ENCODE measurements at places on chromosomes 7 and 10.
A peak's percentile ranks its signal among the peaks of the same experiment; 100 is the strongest.

GRCh38 chr7:132551886-132552285, 24.4 kb downstream of the PLXNA4 start:
- DNase-seq: no peak

- no peak for DNase-seq
Measured at GRCh38 chr7:127938588-127938987, 92.6 kb downstream of the LRRC4 start.

DNA sequence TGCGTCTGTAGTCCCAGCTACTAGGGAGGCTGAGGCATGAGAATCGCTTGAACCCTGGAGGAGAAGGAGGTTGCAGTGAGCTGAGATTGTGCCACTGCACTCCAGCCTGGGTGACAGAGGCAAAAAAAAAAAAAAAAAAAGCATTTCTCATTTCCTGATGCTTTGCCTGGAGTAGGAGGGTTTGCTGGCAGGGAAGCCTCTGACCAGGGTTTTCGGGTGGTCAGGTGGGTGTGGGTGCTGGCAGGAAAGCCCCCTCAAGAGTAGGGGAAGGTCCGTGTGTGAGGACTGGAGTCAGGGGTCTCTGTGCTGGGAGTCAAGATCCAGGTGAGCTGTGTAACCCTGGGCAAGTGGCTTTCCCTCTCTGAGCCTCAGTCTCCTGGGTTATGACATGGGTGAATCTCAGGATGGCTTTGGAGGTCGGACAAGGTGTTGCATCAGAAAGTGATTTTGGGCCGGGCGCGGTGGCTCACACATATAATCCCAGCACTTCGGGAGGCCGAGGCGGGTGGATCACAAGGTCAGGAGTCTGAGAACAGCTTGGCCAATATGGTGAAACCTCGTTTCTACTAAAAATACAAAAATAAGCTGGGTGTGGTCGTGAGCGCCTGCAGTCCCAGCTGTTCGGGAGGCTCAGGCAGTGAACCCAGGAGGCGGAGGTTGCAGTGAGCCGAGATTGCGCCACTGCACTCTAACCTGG, 3.2 kb downstream of the AMZ1 start:
- DNase-seq: no peak

- DNase-seq: no peak
Measured at GRCh38 chr7:24574386-24574785, 1.1 kb downstream of the PALS2 start.

DNA sequence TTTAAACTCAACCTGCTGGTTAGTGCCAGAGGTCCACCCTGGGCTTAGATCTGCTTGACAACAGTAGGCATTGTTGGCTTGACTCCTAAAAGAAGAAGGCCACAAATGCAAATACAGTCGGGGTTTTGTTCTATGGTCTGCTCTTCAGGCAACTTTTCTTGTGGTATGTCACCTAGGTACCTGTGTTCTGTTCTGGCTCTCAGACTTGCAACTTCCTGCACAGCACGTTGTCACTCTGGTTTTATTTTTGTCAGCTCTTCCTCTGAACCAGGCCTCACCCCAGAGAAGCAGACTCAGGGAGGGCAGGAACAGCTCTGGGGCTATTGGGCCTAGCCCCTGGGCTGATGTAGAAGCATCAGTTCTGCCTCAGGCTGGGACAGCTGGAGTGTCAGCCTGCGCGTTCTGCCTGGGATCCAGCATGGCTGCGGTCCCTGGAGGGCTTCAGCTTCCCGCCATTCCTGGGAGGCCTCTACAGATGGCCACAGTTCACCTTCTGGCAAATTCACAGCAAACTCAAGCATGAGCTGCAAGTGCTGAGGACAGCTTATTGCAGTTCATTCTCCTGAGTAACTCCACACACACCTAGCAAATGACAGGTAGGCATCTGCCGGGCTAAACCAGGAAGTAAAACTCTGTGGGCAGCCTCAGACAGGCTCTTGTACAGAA, 11.0 kb upstream of the PDCD4 start:
- peak; percentile 26 for DNase-seq

GRCh38 chr7:36650766-36651312, 73.5 kb downstream of the AOAH start:
- no peak for DNase-seq

DNA sequence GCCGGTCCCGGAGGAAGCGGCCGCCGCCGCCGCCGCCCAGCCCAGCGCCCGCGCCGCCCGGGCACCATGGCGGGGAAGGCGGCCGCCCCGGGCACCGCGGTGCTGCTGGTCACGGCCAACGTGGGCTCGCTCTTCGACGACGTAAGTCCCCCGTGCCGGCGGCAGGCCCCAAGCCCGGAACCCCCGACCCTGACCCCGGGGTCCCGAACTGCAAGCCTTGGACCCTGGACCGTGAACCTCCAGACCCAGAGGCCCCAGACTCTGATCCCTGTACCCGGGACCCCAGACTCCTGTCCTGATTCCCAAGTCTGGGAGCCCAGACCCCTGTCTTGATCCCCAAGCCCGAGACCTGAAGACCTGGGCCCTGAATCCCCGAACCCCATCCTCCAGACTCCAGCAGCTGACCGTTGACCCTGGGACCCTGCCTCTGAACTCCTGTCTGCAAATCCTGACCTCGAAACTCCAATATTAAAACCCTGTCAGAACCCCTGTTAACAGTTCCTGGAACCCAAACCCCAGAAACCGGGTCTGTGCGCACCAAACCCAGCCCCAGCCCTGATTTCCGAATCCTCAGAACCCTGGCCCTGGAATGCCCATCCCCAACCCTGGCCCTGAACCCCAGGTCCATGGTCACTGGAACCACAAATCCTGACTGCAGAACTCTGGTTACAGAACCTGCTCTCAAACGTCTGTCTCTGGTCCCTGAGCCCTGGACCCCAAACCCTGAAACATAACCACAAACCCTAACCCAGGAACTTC, 623 bp downstream of the INPP5A start:
- no peak for DNase-seq

DNA sequence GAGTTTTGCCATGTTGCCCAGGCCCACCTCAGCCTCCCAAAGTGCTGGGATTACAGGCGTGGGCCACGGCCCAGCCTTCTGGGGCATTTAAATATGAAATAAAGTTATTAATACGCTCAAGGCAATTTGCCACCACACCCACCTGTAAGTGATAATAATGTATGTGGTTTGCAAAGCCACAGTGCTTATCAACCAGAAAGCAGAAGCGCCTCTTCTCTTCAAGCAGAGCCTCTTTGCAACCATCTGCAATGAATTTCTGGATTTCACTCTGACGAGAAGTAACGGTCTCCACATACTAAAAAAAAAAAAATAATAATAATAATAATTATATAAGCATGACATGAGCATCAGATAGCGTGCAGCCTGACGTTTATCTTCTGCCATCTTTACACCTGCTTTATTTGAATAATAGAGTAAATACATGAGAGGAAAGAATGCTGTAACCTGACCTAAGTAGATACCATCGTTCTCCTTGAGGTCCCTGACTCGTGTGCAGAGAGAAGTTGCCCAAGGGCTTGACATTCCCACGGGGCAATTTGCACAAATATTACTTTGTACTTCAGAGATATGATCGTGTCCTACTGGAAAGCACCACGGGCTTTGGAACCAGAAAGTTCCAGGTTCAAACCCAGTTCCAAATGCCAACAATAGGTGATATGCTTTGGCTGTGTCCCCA, 34.0 kb downstream of the BRI3 start:
- no peak for DNase-seq

DNA sequence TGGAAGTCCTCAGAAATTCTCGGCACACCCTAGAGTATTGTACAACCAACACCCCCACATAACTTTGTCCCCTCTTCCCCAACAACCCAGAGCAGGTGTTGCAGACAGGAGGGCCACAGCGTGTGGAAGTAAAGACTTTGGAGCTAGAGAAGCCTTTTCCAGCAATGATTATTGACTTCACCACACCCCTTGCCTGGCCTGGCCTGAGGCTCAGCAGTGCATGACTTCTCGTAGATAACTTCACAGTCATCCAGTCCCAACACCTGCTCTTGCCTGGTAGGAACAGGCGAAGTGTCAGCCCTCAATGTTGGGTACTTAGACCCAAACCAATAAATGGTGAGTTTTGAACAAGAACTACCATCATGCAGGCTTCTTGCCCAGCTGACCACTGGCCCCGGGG, 36.7 kb downstream of the GOT1 start:
- DNase-seq: no peak

GRCh38 chr7:15669443-15670090, 16.9 kb downstream of the MEOX2 start:
- no peak for DNase-seq

GRCh38 chr10:132030898-132031463, 34.8 kb upstream of the JAKMIP3 start:
- no peak for DNase-seq

- DNase-seq: no peak
Measured at GRCh38 chr10:73953665-73954064, 42.7 kb downstream of the PLAU start.

- no peak for DNase-seq
Measured at GRCh38 chr10:10845826-10846503, 171.7 kb upstream of the CELF2 start.

DNA sequence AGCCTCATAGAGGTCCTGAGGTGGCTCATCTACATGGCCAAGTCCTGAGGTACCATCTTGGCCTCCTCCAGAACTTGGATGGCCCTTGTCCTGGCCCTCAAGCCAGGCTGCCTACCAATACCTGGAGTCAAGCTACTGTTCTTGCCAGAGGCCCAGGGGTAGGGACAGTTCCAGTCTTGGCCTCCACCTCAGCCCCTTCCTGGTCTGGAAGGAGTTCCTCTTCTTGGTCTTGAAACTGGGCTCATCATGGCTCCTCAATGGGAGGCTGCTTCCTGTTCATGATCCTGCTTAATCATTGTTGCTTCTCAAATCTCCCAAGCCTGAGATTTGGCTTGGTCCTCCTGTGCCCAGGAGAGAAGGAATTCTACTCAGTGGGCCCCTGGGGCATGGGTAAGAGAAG, 3.9 kb downstream of the HPS6 start:
- no peak for DNase-seq

- DNase-seq: no peak
Measured at GRCh38 chr10:28996947-28997551, 291.8 kb upstream of the LYZL1 start.

- DNase-seq: no peak
Measured at GRCh38 chr7:20249376-20249775, 32.2 kb upstream of the MACC1 start.

GRCh38 chr10:116752969-116753665, 10.8 kb upstream of the HSPA12A start:
- DNase-seq: no peak

DNA sequence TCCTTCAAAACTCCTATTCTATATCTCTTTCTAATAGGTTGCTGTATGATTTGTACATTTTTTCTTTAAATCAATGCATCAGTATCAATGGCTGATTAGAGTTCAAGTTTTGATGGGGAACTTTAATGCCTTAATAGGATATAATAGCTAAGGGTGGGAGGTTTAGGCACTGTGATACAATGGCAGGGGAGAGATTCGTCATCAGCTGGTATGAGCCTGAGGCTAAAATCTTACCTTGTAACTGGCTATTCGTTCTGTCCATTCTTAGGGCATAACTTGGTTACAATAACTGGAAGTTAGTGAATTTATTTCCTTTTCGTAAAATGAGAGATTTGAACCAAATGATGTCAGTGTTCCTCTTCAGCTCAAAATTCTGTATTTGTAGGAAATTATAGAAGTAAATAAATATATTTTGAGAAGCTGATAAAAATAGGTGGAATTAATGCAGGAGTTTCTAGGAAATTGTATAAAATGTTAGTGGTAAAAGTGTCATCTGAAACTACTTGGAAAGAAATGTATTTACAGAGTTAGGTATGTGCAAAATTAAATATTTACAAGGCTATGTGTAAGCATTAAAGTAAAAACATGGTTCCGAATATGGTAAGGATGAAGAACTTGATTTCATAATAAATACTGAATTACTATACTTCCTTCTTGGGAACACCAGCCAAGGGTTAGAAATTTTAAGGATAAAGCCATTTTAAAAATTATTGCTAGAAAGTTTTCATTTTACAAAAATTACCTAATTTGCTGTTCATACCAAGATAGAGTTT, 27.5 kb upstream of the NAMPT start:
- no peak for DNase-seq

DNA sequence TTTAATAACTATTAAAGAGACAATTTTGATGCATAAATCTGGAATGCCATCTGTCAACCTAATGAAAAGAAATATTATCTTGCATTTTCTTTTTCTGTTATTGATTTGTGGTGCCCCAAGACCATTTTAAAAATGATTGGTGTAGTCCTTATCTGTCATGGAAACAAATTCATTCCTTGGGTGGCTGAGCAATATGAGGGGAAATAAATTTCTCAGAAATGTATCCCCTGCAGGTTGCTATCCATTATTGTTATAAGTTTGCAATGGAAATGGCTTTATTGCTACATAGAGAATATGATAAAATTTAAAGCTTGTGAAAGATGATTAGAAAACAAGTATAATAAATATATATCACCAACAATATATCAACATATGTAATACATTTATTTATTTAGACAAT, 607.0 kb downstream of the DNAJB9 start:
- DNase-seq: no peak

- DNase-seq: no peak
Measured at GRCh38 chr10:121405549-121405948, 192.7 kb downstream of the FGFR2 start.

- no peak for DNase-seq
Measured at GRCh38 chr10:43961523-43962345, 313.1 kb upstream of the ZNF32 start.

DNA sequence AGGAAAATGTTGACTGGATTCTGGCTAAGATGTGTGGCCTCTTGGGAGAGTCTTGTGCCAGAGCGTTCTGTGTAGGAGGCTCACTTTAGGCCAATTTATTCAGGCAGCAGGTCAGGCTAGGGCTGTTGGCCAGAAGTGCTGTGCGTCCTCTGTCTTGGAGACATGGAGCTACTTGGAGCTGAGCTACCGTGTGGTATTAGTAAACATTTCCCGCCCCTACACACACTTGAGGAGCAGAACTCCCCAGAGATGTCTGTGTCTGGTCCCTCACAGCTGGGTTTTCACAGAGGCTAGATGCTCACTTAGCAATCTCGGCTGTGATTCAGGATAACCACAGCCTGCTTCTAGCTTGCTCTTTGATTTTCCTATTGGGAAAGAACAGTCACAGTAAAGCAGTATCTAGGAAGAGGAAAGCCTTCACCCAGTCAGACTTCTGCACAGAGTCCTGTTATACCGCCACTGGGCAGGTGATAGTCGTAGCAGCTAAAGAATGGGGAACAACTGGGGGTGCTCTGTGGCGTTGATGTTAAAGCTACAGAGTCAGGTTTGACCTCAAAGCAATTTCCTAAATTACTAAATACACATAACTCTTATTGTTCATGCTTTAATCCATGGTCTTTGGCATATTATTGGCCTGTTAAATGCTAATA, 86.7 kb downstream of the MDFIC start:
- no peak for DNase-seq

GRCh38 chr10:34430685-34431084, 384.4 kb downstream of the PARD3 start:
- DNase-seq: no peak
